IMR-90 (cell line): ENCODE measurements at places on chromosomes 11 and 22.

DNA sequence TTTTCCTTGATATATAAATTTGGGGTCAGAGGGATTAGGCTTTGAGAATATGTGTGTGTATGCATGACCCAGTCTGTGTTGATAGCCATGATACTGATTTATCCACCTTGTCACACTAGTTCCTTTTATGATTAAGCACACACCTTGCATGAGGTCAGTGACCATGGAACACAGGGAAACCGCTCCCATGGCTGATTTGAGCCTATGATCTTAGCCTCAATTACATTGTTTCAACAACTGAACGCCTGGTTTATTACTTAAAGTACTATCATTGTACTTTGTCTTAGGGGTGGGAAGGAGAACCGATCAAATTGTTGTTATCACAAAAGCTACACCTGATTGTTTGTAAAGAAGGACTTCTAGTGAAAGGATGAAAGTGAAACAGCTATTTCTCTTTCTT lies 70.7 kb downstream of the ARFGAP2 start:
- DNase-seq = no peak

- no peak for DNase-seq
Observed at GRCh38 chr11:36583667-36584066, 10.6 kb upstream of the IFTAP start.

- no peak for DNase-seq
Observed at GRCh38 chr22:43384863-43385262, 27.0 kb upstream of the MPPED1 start.

- DNase-seq = no peak
Observed at GRCh38 chr11:17538731-17539130, 5.5 kb downstream of the USH1C start.

- DNase-seq = no peak
Observed at GRCh38 chr11:114614127-114614720, 18.6 kb upstream of the NXPE4 start.

DNA sequence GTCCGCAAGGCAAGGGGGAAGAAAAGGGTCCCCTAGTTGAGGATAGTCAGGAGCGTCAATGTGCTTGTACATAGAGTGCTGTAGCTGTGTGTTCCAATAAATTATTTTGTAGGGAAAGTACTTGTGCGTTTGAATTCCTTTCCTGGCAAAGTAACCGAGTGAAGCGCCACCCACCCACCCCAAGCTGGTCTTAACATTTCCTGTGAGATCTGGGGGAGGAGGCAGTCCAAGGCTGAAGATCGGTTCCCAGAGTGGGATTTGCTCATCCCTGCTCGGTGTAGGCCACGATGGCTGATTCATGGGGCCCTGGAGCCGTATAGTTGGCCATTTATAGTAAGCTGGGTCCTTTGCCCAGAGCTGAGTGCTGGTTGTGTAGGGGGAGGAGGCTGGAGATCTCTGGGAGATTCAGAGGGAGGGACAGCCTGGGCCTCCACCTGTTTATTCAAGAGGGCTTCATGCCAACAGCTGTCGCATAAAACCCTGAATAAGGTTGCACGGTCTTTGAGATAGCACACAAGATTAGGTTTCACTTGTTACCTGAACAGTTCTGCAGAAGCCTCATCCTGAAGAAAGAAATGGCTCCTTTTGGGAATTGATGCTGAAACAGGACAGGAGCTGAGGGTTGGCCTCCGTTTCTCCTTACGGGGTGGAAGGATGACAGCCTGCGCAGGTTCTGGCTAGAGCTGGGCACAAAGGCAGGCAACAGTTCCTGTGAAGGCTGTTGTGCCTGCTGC lies 2.4 kb downstream of the ATF4 start:
- peak; percentile 66 for DNase-seq

GRCh38 chr11:34634694-34635062 lies 13.8 kb downstream of the EHF start:
- no peak for DNase-seq

DNA sequence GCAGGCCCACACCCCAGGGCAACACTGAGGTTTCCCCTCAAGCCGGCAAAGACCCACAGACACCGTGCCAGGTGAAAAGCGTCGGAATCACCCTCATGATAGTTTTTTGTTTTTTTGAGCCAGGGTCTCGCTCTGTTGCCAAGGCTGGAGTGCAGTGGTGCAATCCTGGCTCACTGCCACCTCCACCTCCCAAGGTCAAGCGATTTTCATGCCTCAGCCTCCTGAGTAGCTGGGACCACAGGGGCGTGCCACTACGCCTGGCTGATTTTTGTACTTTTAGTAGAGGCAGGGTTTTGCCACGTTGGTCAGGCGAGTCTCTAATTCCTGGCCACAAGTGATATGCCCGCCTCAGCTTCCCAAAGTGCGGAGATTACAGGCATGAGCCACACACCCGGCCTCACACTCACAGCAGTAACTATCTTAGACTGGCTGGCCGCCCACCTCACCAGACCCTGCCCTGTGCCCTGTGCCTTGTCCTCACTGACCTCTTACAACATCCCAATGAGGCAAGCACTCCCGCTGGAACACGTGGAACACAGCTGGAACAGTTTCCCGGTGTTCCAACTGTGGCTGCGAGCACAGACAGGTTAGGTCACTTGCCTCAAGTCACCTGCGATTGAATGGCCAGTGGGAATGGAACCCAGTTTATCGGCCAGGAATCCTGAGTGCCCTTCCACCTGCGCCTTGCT lies 21.1 kb downstream of the LRRC10B start:
- no peak for DNase-seq
